ENCODE measurements at places on chromosomes 4 and X.

GRCh38 chrX:100643956-100644860, at the start of gene SRPX2:
Gene SRPX2 (plus strand): TSS chrX:100644199. CDS start chrX:100646323, 2,124 bp downstream.
- DNase-seq = no peak

GRCh38 chr4:101153653-101154052, 193.7 kb downstream of the PPP3CA start:
- no peak for DNase-seq

- no peak for DNase-seq
These were observed 16.7 kb downstream of the CLRN2 start for GRCh38 chr4:17531538-17532285.

DNA sequence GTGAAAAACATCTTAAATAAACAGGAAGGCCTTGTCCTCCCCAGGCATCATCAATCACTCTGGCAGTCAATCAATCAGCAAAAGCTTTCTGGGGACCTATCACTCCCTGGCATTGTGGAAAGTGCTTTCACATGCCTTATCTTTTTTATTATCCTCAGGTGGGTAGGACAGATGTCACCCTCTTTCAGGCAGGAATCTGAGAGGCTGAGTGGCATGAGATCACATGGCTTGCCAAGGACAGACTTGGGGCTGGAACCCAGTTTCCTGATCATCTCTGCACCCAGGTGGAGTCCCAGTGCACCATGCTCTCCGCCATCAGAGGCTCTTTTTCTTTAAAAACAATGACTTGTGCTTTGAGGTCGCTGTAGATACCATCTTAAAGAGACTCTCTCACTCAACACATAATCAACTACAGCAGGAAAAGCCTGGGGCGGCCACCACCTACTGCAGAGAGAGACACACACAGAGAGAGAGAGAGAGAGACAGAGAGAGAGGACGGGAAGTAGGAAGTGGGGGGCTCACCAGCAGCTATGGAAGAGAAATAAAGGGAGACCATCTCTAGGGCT, 282.7 kb downstream of the PTTG2 start:
- no peak for DNase-seq

DNA sequence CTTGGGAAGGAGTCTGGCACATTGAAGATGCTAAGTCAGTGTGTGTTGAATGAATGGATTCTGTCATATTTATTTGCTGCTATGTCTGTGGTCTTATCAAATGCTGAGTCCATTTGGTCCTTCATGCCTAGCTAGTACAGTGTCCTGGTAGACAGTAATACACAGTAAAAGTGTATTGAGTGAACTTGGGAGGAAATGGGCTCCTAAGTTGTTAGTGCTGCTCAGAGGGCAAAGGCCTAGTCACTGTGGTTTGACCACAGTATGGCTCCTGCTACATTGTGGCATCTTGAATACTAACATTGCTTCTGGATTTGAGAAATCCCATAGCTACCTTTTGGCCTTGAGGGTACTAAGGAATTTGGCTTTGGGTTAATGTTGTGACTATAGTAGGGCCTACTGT, 33.9 kb downstream of the MTM1 start:
- DNase-seq = no peak

DNA sequence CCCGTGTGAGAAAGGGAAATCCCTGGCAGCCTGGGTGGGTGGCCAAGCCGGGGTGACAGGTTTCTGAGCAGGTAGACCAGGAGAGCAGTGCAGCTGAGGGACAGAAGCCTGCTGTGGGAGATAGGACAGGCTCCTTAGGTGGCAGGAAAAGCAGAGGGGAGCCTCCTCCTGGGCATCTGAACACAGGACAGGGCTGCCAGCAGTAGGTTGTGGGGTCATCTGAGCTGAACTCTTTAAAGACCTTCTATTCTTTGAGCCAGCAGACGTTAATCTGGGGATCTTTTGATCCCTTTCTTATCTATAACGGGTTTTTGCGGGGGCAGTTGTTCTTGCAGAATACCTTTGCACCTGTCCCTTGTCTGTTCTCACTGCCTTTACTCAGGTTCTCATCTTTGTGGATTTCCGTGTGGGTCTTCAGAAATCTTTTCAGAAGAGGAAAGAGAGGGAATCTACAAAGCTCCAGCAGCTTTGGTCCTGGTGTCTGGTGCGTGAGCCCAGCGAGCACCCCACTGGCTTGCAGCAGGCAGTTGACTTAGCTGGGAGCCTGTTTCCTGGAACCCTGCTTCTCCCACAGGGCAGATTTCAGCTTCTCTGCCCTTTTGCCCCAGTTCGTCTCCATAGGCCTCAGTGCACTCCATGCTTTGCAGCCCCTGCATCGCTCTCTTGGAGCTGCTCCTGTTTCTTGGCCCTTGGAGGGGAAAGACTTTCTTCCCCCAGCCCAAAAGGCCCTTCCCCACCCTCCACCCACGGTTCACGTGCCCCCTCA, 35.8 kb upstream of the TADA2B start:
- DNase-seq = no peak

DNA sequence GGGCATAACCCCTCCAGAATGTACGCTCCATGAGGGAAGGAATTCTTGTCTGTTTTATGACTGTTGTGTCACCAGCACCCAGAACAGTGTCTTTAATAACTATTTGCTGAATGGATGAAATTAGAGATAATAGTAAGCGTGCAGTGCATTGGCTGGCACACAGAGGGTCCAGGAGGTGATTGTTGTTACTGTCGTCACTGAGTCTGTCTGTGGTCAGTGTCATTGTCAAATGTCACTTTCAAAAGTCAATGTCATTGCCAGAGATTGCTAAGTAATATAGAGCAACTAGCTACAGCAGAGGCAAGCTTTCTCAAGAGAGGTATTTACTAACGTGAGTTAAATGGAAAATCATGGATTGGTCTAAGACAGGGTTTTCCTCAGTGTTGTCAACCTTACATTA, 70.7 kb downstream of the ARHGEF38 start:
- DNase-seq = no peak

- DNase-seq = no peak
These were observed 46.8 kb downstream of the UGT2A3 start for GRCh38 chr4:68904786-68905185.

DNA sequence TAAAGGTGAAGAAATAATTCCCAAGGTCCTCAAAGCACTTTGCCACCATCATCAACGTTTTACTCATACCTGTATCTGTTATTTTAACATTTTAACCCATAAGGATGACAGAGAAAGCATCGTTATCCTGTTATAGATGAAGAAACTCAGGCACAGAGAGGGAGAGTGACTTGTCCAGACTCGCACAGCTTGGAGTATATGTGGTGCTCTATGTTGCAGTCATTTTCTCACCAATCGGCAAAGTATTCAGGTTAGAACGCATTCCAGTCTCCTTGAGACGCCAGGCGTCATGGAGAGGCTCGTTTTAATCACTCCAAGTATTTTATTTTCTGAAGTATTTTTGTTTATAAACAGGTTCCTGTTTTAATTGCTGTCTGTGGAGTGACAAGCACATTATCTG, 73.5 kb downstream of the IRF2 start:
- no peak for DNase-seq
